Cortex of kidney (tissue), 1 donor: ENCODE measurements at places on chromosomes 6 and 20.

DNA sequence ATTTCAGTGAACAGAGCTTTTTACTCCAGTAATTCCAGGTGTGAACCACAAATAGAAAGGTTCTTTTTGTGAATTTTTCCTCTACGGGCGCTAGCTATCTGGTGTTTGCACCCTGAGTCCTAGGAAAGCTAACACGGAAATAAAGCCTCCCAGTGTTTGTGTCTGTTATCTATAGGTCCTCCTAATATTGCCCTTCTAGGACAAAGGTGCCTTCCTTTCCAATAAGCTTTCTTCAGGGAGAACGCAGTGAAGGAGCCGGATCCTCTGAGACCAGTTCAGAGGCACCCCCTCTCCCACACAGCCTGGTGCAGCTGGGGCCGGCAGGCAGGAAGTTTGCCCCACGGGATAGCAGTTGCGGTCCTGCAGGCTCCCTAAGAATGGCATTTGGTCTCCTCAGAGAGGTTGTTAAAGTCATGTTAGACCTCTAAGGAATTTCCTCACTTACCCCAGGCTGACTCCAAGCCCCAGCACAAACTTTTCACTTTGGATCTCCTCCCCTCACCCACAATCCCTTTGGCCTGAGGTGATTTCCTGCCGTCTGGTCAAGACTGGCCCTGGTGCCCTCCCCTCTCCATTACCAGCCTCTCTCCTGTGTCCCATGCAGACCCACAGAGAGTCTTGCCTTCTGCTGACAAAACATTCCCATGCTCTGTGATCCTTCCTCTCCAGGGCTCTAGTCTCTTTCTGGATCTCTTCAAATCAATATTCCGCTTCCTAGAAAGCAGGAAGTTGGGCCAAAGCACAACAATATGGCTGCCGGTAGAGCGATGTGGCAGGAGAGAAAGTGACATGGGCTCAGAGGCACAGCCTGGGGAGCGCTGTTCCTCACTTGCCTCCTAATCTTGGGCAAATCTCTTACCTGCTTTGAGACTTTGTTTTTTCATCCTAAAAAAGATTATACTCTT is 126.0 kb downstream of the MOXD1 start:
- DNase-seq = no peak

DNA sequence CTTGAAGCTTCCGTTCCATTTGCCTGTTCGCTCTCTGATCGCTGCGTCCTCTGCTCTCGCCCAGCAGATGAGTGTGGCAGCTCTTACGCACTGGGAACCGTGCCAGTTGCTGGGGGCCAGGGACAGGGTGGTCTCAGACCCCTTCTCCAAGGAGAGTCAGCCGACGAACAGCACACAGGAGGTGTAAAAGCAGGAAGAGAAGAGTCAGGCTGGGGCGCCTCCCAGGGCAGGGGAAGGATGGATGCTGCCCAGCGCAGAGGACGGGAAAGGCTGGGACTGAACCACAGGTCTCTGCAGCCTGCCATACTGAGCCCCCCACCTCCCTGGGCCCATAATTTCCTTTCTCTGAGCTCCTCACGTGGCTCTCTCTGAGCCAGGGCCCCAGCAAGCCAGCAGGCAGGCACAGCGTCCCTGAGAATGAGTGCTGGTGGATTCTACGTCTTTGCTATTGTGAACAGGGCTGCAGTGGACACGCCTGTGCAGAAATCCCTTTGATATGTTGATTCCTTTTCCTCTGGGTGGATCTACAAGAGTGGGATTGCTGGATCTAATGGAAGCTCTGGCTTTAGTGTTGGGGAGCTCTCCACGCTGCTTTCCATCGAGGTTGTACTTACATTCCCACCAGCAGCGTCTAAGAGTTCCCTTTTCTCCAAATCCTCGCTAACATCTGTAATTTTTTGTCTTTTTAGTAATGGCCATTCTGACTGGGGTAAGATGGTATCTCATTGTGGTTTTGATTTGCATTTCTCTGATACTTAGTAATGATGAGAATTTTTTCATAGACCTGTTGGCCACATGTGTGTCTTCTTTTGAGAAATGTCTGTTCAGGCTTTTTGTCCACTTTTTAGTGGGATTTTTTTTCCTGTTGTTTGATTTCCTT is 104.1 kb downstream of the PSMB1 start:
- DNase-seq = no peak

DNA sequence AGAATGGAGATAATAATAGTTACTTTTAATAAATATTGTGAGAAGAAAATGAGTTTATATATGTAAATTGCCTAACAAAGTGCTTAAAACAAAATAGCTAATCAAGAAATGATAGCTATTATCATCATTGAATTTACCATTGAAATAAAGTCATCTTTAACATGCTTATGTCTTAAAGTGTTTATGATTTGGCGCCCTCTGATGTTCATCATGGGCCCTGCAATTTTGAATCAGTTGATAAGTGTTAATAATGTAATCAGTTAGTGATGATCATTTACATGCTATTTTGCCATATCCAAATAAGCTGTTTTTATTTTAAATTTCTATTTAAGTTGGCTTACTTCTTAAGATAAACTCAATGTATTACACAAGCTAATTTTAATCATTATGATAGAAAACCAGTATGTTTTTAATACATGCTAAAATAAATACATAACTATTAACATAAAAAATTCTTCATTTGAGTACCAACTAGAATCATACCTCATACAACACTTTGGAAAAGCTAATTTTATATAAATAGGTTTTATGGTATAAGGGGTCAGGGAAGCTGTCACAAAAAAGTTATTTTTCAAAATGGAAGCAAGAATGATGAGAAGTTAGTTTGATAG is 39.2 kb upstream of the TPD52L1 start:
- no peak for DNase-seq

- DNase-seq = no peak
Measured at GRCh38 chr6:32945108-32945760, 4.4 kb upstream of the HLA-DMB start.

DNA sequence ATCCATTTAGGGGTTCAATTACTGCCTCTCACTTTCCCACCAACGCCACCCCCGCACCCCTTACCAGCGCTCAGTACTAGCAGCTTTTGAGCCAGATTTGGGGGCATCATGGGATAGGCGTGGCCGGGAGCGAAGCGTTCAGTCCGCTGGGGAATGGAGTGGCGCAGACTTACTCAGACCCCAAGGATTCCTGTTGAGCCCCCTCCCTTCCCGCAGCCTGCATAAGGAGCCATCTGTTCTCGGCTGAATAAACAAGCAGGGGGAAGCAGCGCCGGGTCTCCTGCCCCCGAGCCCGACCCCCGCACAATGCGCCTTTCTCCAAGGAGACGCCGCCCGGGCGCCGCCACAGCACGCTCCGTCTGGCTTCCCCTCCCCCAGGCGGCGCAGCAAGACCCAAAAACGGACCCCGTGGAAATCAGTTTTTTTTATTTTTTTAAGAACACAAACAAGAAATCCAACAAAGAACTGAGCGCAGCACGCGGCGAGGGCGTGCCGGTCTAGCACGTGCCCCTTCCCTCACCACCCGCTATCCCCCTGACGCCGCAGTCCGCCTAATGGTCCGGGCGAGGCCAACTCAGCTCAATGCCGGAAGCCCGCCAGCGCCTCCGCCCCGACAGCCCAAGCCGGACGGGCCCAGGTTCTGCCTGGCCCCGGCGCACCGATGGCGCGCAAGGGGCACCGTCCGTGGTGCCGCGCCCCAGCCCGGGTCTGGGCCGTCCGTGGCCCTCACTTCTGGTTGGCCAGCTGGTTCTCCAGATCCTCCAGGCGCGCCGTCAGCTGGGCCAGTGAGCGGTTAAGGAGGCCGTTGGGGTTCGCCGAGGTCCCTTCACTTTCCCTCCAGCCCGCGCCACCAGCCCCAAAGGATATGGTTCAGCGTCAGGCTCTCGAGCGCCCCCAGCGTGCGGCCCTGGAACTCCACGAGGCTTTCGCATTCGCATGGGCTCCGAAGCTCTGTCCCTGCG is 13.3 kb upstream of the RBPJL start:
- no peak for DNase-seq

GRCh38 chr20:14481863-14482262 is 144.5 kb upstream of the FLRT3 start:
- no peak for DNase-seq

GRCh38 chr20:51637241-51637640 is 94.7 kb upstream of the NFATC2 start:
- DNase-seq = no peak

DNA sequence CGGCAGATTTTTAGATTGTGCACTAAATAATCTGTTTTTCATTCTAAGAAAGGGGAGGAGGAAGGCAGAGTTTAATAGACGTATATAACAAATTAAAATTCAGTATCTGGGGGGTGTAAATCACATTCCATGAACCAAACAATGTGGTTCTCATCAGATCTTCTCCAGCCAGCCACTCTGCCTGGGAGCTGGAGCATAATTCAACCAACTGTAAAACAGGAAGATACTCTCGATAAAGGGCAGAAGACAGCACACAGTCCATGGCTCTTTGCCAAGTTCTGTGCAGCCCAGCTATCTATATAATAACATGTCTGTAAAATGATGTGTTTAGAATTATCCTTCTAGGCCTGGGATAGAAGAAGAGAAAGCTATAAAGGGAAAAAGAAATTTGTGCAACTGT is 289.9 kb upstream of the ZFP64 start:
- DNase-seq = no peak
